ENCODE measurements at places on chromosomes 5 and 9. TPM values are rescaled to one million over a fixed set of nuclear protein-coding genes. Genes with fewer than 3 reads are reported as not detected.
A peak's percentile ranks its signal among the peaks of the same experiment; 100 is the strongest.

- no peak for ATAC-seq
Observed at GRCh38 chr5:395921-396530, 47.0 kb upstream of the EXOC3 start.

The FAM163B gene
- not detected for total RNA-seq

DNA sequence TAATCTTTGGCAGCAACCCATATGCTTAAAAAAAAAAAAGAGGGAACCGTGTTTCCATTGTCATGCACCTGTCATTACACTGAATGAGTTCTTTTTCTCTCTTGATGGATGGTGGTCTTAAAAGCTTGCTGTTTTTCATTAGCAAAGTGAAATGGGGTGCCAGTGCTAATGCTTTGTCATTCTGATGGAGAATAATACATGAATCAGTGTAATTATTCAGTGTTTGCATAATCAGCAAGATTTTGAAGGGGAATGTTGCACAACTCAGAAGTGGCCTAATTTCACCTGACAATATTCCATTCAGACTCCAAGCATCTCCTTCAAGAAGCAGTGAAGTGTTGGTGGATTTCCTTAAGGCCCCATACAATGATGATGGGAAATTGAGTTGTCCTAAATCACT, 38.1 kb downstream of the MAP1B start:
- ATAC-seq: peak; percentile 23

DNA sequence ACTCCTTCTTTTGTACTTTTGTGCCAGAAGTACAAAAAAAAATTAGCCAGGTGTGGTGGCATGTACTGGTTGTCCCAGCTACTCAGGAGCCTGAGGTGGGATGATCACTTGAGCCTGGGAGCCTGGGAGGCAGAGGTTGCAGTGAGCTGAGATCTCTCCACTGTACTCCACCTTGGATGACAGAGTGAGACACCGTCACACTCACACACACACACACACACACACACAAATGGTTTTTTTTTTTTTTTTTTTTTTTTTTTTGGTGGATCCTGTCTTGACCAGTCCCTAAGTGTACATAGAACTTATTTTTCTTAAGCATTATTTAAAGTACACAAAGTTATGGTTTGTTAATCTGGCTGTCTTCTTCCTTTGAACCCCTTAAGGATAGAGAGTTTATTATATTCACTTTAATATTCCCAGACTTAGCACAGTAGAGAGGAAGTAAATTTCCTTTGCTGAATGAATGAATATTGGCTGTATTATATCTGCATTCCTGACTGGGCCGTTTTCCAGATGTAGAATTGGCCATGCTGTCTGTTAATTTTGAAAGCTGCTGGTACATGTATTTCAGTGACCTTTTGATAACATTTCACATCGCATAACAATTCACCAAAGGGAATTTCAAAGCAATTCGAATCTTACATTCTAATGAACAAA, 429.0 kb upstream of the ZNF608 start:
- no peak for ATAC-seq

The RFESD gene
- 1.5 TPM for total RNA-seq

GRCh38 chr5:169197343-169197742, 103.6 kb downstream of the SLIT3 start:
- peak; percentile 65 for ATAC-seq

- ATAC-seq: no peak
Observed at GRCh38 chr5:32225445-32225844, 51.3 kb upstream of the GOLPH3 start.

DNA sequence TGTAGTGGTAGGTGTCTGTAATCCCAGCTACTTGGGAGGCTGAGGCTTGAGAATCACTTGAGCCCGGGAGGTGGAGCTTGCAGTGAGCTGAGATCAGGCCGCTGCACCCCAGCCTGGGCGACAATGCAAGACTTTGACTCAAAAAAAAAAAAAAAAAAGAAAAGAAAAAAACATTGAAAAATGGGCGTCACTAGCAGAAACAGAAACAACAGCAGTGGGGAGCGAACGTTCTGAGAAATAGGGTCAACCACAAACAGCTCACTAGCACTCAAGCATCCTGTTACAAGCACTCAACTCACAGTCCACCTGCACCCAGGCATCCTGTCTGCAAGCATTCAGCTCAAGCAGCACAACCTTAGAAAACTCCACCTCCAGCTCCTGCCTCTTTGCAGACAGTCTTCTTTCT, 17.2 kb downstream of the TRIM14 start:
- peak; percentile 42 for ATAC-seq

- no peak for ATAC-seq
Observed at GRCh38 chr5:151601391-151601790, 10.3 kb upstream of the FAT2 start.

The SLC34A3 gene
- 0.68 TPM for total RNA-seq

GRCh38 chr9:106039151-106039935, 345.0 kb downstream of the TMEM38B start:
- ATAC-seq: no peak

Data from esophagus mucosa (tissue), 1 donor.